ENCODE measurements at places on chromosomes 11 and 22.
A peak's percentile ranks its signal among the peaks of the same experiment; 100 is the strongest.

DNA sequence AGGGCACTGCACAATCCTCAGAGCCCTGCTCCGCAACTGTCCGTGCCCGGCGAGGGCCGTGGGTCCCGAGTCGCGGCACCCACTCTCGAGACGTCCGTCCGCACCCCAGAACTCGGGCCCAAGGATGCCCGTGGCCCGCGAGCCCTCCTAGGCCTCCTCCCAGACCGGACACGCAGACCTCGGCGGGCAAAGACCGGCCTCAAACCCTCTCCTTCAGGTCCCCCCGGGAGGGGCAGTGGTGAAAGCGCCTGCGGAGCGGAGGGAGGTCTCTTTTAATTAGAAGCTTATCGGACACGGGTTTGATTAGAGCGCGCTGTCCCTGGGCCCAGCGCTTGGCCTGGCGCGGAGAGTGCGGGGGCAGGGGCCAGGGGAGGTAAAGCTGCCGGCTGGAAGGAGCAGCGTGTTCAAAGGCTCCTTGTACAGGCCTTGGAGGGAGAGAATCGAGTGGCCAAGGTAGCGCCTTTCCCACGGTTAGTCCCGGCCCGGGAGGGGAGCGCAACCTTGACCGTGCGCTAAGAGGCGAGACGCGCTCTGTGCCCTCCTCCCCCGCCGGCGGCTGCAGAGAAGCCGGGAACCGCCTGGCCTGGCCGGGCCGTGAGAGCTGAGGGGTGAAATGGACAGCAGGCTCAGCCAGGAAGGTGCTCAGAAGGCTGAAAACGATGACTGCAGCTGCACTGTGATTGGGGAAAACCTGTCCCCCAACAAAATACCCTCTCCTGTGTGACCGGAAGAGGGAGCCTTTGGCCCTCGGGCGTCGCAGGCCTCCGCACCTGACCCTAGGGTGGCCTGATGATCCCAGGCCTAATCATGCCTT lies 4.6 kb downstream of the WT1 start:
- no peak for DNase-seq

DNA sequence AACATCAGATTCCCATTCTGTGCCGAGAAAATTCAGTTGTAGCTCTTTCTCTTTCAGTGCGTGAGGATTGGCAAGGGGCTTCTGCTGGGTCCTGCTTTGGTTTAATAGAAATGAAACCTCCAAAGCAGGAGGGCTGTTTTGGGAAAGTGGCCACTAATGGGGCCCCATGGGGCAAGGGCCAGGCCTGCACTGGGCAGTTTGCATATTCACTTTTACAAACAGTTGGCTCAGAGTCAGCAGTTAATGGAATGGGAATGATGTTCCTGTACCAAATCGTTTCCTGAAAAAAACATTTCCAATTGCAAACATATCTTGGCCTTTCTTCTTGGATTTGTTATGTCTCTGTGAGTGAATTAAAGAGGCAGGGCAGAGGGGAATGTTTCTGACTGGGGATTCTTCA lies 92.1 kb downstream of the PARVA start:
- no peak for DNase-seq

- no peak for DNase-seq
Measured at GRCh38 chr22:35620624-35621251, 3.6 kb upstream of the MB start.

DNA sequence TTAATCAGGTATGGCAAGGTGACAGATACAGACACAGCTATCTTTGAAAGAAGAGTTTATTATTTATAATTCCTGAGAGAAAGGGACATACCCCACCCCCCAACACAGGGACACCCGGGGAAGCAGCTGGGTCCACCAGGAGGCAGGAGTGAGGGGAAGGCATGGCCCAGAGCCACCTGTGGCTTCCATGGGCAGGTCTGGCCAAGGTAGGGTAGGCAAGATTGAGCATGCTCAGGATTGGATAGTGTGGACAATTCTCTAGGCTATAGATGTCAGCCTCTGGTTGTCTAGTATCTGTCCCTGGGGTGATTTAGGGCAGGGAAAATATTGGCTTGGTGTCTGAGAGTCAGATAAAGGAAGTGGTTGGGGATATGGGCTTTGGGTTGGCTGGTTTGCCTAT lies 27.5 kb upstream of the SMIM35 start:
- no peak for DNase-seq

GRCh38 chr11:129930743-129931142 lies 35.4 kb upstream of the NFRKB start:
- no peak for DNase-seq

DNA sequence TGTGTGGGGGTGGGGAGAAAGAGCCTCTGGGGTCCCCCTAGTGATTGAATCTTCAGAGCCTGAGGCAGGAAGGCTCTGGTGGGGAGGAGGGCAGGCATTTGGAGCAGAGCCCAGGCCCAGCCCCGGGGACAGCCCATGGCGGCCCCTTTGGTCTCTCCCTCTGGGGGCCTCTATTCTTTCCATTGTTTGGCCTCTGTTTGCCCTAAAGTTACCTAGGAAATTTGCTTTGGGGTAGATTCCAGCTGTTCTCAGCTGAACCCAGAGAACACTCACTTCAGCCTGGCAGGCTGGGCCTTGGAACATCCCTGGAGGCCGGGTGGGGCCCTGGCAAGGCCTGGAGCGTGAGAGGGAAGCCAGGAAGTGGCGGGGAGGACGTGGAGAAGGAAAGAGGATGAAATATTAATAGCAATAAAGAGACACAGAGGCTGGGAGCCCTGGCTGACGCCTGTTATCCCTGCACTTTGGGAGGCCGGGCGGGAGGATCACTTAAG lies 22.9 kb upstream of the A4GALT start:
- DNase-seq, result no peak

DNA sequence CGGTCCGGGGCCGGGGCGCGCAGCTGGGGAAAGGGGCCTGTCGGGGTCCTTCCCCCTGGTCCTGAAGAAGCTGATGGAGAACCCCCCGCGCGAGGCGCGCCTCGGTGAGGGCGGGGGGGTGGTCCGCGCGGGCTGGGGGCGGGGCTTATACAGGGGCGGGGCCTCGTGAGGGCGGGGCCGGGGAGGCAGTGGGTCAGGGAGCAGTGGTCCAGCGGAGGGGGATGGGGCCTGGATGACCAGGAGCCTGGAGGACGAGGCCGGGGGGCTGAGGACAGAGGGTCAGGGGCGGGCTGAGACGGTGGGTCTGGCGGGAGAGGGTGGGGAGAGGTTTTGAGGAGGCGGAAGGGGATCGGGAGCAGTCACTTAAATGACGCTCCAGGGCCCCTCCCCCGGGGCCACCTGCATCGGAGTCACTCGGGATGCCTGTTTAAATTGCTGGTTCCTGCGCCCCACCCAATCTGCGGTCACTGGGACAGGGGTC lies 396 bp downstream of the TEF start:
- no peak for DNase-seq

DNA sequence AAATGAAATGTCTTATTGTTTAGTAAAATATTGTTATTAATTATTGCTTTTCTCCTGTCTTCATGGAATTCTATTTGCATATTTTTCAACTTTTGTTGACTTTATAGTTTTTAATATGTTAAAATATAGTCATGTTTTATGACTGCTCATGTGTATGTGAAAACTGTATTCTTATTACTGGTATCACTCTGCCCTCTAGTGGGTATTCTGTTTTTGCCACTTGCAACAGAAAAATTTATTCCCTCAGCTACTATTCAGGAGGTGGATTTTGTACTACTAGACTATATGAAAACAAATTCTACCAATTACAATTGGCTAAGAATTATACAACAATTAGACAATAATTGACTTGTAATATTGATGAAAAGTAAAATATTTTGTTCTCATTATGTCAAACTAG lies 45.0 kb downstream of the OR4C6 start:
- peak; percentile 10 for DNase-seq

GRCh38 chr11:113549611-113550578 lies 74.7 kb upstream of the DRD2 start:
- no peak for DNase-seq

DNA sequence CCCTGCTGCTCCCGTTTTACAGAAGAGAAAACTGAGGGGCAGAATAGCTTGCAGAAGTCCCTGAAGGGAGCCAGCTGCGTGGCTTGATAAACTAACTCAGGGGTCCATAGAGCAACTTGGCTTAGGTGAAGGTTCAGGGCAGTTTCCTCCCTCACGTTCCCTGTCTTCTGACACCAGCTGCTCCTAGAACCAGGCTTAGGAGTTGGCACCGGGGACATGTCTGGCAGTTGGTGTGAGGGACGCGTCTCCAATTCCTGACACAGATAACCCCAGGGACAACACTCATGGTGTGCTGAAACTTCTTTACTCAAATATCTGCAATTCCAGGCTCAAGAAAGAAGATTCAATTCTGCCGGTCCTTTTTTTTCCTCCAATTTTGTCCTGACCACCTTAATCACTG lies 85.7 kb downstream of the DSCAML1 start:
- no peak for DNase-seq

DNA sequence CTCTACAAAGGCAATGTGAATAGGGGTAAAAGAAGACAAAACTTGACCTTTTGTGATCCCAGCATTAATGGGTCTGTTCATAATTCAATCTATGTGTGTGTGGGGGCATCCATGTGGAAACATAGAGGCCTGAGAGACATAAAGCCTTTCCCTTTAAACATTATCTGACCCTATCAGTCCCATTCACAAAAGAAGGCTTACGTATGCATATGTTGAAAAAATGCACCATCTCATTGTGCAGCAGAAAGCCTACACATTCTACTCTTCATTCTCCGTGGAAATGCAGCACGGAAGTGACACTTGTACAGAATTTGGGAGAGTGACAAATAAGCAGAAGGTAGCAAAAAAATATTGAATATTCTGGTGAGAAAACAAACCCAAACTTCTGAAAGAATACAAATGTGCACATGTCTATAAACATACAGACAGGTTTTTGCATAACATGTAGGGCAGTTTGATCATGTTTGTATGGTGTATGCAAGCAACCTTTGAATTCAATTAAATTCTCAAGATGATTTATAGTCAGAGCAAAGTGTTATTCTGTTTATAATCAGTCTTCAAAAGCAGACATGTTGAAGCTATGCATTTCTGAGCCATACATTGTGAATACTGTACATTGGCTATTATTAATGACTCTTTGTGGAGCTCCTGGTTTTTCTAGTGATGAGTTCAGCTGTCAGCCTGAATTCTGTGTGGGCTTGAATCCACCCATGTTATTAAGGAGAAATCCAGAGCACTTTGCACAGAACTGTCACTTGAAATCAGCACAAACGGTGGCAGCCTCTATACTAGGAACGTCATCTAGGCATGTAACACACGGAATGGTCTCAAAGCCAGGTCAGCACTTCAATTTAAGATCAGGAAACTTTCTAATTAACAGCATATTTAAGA lies 236.8 kb downstream of the DCDC1 start:
- no peak for DNase-seq

DNA sequence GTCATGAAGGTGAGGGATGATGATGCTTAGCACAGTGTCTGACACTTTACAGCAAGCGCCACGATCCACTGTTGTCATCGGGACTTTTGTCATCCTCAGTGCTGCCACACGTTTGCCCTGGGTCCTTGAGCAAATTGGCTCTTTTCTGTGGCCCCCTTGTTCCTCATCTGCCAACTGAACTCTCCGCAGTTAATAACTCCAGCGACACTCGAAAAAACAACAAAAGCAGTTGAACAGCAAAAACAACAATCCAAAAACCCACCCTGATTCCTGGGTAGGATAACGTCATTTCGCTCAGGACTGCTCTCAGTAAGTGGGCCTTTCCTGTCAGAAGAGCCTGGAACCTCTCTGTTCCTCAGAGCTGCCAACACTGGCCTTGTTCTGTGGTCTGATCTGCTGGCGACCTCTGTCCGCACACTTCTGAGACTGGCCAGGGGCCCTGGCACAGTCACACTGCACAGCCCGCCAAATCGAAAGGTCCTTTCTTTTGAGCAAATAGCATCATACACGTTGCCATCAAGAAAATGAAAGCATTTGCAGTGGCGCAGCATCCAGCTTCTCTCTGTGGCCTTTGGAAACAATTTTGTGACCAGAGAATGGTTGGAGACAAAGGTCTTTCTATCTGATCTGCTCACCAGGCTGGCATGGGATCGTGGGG lies 79.9 kb upstream of the SYT13 start:
- DNase-seq, result no peak

GRCh38 chr11:134818516-134818915 lies 406.5 kb upstream of the B3GAT1 start:
- no peak for DNase-seq

- no peak for DNase-seq
Measured at GRCh38 chr22:18114495-18114894, 3.9 kb downstream of the TUBA8 start.

- no peak for DNase-seq
Measured at GRCh38 chr22:35633520-35633919, 14.7 kb upstream of the APOL6 start.

DNA sequence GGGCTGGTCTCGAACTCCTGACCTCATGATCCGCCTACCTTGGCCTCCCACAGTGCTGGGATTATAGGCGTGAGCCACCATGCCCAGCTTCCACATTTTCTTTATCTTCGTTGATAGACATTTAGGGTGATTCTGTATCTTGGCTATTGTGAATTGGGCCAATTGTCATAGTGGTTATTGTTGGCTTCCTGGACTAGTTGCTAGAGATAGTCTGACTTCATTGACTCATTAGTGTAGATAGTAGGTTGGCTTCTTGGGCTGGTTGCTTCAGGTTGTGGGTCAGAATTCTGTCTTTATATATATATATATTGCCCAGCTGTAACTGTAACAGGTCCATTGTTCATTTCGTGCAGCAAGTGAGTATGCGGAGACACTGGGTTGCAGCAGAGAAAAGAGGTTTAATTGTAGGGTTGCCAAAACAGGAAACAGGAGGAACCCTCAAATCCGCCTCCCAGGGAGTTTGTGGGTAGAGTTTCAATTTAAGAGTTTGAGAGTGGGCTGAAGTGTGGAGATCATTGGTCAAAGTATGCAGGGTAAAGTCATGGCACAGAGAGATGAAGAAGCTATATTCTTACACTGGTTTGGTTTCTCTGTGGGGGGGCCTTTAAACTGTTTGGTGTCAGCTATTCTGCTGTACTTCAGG lies 22.0 kb downstream of the ATG13 start:
- no peak for DNase-seq

DNA sequence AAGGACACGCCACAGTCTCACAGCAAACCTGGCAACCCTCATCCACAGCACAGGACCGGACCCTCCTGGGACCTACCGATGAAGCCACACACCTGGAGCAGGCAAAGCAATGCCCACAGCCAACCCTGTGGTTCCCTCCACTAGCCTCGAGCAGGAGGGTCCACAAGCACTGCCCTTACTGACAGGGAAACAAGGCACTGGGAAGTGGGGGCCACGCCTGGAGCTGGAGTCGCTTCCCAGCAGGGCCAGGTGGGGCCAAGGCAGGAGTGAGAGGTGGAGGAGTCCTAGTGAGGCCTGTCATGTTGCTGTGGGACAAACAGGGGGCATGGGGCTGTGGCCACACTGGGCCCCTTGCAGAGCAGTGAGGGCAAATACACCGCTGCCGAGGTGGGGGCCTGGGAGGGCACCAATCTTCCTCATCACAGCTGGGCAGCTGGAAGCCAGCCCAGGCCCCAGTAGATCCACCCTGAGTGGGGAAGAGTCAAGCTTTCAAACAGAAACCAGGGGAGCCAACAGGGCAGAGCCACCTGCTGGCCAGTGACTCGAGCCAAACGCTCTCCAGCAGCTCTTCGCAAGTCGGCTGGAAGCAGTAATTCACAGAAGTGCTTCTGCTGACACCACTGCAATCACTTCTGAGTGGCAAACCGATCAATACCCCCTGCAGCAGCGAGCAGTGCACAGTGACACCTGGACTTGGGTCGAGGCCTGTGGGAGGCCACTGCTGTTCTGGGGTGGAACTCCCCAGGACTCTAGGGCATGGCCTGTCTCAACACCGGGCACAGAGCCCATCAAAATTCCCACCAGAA lies 13.7 kb downstream of the SULT4A1 start:
- no peak for DNase-seq
